Activated CD4-positive, alpha-beta T cell treated with anti-CD3 and anti-CD28 coated beads for 1 hour (primary cell): ENCODE measurements at places on chromosomes 6 and 20.

- DNase-seq = no peak
Observed at GRCh38 chr20:37523911-37524700, 3.1 kb downstream of the NNAT start.

- DNase-seq = no peak
Observed at GRCh38 chr6:13461307-13461706, 26.1 kb downstream of the GFOD1 start.

DNA sequence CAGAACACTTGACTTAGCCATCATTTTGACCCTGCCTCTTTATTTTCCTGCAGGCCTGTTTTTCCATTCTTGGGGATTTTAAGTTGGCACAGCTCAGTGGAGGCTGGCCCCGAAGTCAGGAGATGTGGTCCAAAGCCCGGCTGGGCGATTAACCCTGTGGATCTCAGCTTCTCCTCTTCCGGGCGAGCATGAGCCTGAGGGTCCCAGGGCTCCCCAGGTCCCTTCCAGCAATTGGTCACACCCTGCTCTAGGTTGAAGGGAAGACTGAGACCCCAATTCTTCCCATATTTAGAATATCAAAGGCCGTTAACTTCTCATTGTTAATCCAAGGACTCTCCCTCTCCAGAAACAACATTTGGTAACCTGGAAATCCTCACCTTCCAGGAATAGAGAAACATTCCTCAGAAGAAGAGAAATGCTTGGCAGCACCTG is 2.3 kb downstream of the THBS2 start:
- DNase-seq = no peak

DNA sequence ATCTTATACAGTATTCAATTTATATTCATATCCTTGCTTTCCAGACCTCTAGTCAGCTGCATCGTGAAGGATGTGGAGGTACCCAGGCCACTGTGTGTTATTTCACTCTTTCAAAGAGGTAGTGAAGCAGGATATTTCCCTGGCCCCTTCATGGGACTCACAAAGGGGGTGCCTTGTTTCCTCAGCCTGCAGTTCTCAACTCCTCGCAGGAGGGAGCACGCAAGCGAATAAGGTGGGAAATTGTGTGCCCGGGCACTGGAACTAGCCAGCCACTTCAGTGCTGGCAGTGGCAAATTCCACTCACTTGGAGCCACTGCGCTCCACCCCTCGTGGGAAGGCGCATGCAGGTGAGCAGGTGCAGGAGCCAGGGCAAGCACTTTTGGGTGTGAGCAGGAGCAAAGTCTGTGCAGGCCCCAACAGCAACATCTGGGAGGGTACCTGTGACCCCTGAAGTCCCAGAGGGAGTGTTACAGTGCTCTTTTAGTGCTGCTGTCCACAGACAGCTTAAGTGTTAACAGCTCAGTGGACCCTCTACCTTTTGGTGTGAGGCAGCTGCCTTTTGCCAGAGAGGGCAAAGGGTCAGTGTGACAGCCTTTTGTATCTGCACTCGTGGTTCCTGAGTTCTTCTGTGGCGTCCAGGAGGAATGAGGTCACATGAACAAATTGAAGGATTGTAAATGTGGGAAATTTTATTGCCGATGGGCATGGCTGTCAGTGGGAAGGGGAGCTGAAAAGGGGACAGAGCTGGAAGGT is 49.4 kb upstream of the FAM135A start:
- DNase-seq = no peak

DNA sequence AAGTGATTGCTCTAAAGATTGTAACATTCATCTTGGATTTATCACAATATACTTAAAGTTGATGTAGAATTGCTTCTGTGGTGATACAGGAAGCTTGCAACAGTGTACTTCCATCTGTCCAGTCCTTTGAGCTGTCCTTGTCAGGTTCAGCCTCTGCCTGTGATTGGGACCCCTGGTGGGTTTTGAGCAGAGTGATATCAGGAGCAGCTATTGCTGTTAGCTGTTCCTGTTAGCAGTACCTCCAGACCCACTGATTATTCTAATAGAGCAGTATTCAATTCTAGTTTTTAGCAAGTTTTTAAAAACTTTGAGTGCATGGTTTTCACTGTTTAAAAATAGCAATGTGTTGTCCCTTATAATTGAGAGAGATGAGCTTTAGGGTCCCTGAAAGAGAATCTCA is 48.8 kb downstream of the TULP4 start:
- DNase-seq = no peak

- no peak for DNase-seq
Observed at GRCh38 chr20:19937218-19937617, 79.9 kb upstream of the NAA20 start.
